Adrenal gland (tissue), 19 donors: ENCODE measurements at places on chromosomes 7 and 10.

GRCh38 chr7:105413887-105414437, 25.2 kb upstream of the SRPK2 start:
- H3K4me1 ChIP-seq = no peaks in the 10 kb centered on the region
- H3K4me3 ChIP-seq = no peak overlapping the region
- H3K27ac ChIP-seq = no peak overlapping the region
- H3K27me3 ChIP-seq = no peaks in the 10 kb centered on the region

- peaks cover 19% of the 10 kb centered on the region for H3K36me3 ChIP-seq
- H3K4me1 ChIP-seq = no peaks in the 10 kb centered on the region
- H3K27me3 ChIP-seq = no peaks in the 10 kb centered on the region
- DNase-seq = no peak
- H3K4me3 ChIP-seq = no peak overlapping the region
These were observed 104.9 kb downstream of the KMT2E start for GRCh38 chr7:105118612-105119600.

DNA sequence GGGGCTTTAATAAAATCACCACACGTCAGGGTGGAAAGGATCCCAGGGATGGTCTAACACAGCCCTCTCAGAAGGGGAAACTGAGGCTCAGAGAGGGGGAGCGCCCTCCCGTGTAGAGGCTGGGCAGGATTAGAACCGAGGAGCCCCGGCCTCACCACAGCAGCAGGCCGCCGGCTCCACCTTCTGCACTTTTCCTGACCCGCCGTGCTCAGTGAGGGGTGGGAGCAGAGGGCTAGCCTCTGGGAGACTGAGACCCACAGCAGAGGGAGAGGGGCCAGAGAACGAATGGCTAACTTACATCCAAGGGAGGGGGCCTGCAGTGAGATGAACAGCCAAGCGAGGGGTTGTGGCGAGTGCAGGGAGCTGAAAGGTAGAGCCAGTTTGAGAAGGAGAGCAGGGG, 79.5 kb downstream of the COL13A1 start:
- DNase-seq = no peak
- no peaks in the 10 kb centered on the region for H3K4me1 ChIP-seq
- H3K4me3 ChIP-seq = no peak overlapping the region

DNA sequence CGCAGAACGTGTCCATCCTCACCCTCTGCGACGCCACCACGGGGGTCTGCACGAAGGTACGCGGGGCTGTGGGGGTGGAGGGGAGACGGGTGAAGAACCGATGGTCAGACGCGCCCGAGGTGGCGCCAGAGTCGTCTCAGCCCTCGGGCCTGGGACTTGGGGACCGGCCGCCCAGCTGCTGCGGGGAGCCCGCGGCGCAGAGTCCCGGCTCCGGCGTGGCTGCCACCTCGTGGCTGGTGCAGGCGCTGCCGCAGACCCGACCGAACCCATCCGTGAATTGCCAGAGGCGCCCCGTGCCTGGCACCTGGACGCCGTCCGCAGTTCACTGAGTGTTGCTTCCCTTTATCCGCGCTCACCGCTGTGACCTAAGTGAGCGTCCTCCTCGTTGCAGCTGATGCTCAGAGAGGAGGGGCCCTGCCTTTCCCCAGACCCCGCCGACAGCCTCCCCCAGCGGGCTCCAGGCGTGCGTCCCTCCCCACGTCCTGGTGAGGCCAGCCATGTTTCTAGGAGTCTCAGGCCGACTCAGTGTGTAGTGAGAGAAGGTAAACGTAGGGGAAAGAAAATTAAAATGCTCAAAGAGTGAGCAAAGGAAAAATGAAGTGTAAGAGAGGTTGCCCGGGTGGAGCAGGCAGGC, 208.7 kb downstream of the PAXIP1 start:
- no peaks in the 10 kb centered on the region for H3K36me3 ChIP-seq
- H3K27ac ChIP-seq = no peak overlapping the region
- H3K4me1 ChIP-seq = no peaks in the 10 kb centered on the region
- H3K27me3 ChIP-seq = no peaks in the 10 kb centered on the region
- DNase-seq = no peak

DNA sequence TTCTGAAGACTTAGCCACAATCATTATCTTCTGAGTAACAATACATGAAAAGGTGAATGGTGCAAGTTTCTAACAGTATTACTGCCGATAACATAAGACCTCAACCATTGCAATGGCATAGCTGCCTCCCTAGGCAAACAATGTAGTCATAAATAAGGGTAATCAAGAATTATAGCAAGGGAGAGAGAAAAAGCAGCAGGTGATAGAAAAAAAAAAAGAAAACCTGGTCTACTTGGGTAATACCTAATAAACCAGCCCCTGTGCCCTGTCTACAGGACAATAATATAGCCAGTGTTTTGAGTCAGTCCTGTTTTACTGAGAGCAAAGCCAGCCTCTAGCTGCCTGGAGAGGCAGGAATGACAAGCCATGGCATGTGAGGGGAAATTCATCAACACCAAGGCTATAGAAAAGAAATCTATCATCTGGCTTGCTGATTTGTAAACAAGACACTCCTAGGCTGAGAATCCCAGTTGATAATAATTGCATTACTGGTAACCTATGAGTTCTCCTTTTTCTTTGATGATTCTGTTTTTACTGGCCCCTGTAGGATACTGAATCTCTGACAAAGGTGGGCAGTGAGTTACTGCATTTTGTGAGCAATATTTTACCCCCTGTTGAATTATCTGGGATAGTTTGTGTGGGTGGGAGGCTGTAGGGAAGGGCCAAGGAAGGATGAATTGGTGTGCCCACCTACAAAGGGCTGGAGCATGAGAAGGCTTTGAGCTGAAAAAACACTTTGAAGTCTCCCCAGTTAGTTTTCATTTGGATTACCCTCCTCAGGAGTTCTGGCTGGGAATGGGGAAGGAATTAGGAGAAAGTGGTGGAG, 1.7 kb upstream of the WEE2 start:
- no peak for DNase-seq
- H3K27me3 ChIP-seq = no peaks in the 10 kb centered on the region
- no peak overlapping the region for H3K27ac ChIP-seq

GRCh38 chr10:127423218-127423915, 125.7 kb upstream of the NPS start:
- H3K27me3 ChIP-seq = no peaks in the 10 kb centered on the region
- no peak for DNase-seq
- H3K4me1 ChIP-seq = no peaks in the 10 kb centered on the region
- H3K36me3 ChIP-seq = no peaks in the 10 kb centered on the region
- H3K4me3 ChIP-seq = no peak overlapping the region
- no peak overlapping the region for H3K27ac ChIP-seq

DNA sequence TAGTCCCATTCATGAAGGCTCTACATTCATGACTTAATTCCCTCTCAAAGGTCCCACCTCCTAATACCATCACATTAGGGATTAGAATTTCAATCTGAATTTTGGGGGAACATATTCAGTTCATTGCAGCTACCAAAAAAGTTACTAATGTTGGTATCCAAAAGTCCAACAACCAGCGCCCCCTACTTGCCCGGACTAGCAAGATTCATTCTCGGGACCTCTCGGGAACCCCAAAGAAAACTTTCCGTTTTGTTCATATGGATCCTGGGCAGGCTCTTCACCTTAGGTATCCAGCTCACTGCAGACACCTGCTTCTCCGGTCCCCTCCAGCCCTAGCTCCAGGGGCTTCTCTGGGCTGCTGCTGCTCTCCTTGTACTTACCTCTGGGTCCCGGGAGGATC, 8.9 kb upstream of the GRK5 start:
- H3K4me1 ChIP-seq = no peaks in the 10 kb centered on the region
- no peaks in the 10 kb centered on the region for H3K36me3 ChIP-seq
- H3K27ac ChIP-seq = no peak overlapping the region
- H3K27me3 ChIP-seq = no peaks in the 10 kb centered on the region
- no peak overlapping the region for H3K4me3 ChIP-seq
- no peak for DNase-seq

DNA sequence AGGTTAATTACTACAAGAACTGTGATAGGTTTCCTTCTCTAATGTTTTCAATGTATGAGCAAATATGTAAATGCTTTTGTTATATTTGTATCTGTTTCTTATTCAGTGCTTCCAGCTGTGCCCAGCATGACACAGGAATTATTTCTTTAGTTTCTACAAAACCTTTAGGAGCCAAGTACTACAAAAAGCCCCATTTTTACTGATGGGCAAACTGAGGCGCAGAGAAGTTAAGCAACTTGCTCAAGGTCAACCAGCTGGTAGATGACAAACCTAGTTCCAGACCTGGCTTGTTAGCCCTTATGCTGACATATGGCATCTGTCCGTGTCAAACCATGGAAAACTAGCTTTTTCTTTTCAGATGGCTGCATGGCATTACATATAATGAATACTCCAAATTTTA, 134.6 kb downstream of the JAZF1 start:
- no peaks in the 10 kb centered on the region for H3K4me1 ChIP-seq
- H3K27ac ChIP-seq = no peak overlapping the region
- no peak overlapping the region for H3K4me3 ChIP-seq
- no peak for DNase-seq
- no peaks in the 10 kb centered on the region for H3K27me3 ChIP-seq

GRCh38 chr7:139095194-139095659, 14.3 kb downstream of the ZC3HAV1 start:
- H3K36me3 ChIP-seq = peaks cover 5% of the 10 kb centered on the region
- no peak overlapping the region for H3K4me3 ChIP-seq
- H3K27ac ChIP-seq = no peak overlapping the region
- H3K27me3 ChIP-seq = no peaks in the 10 kb centered on the region
- DNase-seq = no peak

DNA sequence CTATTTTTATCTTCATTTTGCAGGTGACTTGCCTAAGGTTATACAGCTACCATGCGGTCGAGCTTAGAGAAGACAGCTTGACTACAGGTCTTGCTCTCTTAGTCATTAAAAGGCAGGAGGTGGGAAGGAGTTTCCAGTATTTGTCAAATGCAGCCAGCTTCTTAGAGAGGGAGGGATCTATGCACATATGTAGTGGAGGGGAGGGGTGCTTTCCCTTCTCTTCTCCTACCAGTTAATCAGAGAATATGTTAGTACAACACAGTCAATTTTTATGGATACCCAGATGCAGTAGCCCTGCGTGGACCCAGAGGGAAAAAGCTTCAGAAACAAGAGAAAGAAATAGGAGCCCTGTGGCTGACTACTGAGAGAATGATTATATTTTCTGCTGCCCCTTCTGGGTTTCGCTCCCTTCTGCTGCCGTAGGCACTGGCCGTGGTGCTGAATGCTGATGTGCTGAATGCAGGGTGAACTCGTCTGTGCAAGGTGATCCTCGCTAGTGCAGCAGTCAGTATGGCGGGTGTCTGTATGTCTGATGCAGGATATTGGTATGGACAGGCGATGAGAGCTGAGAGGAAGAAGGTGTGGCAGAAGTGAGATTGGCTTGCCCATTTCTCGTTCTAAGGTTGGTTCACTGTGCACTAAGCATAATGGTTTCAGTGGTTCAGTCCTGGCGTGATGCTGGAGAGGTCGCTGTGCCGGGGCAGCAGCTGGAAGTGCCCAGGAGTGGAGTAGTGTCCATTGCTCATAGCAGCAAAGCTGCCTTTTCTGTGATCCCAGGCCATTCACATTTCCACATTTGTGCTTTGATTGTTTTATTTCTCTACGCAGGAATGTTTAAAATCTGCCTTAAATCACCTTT, 189.2 kb upstream of the PODXL start:
- H3K27me3 ChIP-seq = no peaks in the 10 kb centered on the region
- H3K36me3 ChIP-seq = no peaks in the 10 kb centered on the region
- no peaks in the 10 kb centered on the region for H3K4me1 ChIP-seq
- H3K27ac ChIP-seq = no peak overlapping the region
- DNase-seq = peak; percentile 34
- H3K4me3 ChIP-seq = no peak overlapping the region

DNA sequence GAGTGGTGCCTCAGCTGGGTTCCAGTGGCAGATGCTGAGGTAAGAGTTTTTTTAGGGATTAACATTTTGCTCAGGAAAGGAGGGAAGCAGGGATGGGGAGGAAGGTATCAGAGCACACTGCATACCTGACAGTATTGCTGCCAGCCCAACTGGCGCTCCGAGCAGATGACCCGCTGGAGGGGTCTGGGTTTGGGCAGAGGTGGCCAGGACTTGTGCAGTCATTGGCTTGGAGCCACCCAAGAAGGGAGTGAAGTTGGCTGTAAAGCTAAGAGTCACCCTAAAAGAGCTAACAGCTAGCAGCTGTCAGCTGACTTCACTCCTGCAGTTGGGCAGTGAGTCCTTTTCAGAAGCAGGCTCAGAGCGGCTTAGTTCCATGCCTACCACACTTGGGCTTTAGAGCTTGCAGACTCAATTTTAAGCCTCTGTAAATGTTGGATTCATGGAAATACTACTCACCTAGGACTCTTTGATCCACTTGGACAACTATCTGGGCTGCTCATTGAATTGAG, 5.8 kb upstream of the ARHGAP22 start:
- H3K4me1 ChIP-seq = no peaks in the 10 kb centered on the region
- no peak overlapping the region for H3K27ac ChIP-seq
- H3K4me3 ChIP-seq = no peak overlapping the region
- DNase-seq = no peak

- no peak overlapping the region for H3K27ac ChIP-seq
- H3K27me3 ChIP-seq = no peaks in the 10 kb centered on the region
These were observed 2.6 kb downstream of the ABCA13 start for GRCh38 chr7:48173756-48174382.

GRCh38 chr10:89458291-89458690, 43.9 kb downstream of the IFIT5 start:
- H3K4me1 ChIP-seq = no peaks in the 10 kb centered on the region
- H3K27me3 ChIP-seq = no peaks in the 10 kb centered on the region
- H3K27ac ChIP-seq = no peak overlapping the region
- H3K4me3 ChIP-seq = no peak overlapping the region
- no peaks in the 10 kb centered on the region for H3K36me3 ChIP-seq

- no peak overlapping the region for H3K4me3 ChIP-seq
- H3K4me1 ChIP-seq = no peaks in the 10 kb centered on the region
- DNase-seq = no peak
These were observed 68.7 kb upstream of the SEPHS1 start for GRCh38 chr10:13416760-13417159.

- H3K4me3 ChIP-seq = no peak overlapping the region
- no peaks in the 10 kb centered on the region for H3K4me1 ChIP-seq
- H3K27ac ChIP-seq = no peak overlapping the region
- DNase-seq = no peak
These were observed 51.3 kb downstream of the MALSU1 start for GRCh38 chr7:23350466-23350865.

GRCh38 chr7:31466036-31466435, 47.9 kb upstream of the ITPRID1 start:
- no peaks in the 10 kb centered on the region for H3K36me3 ChIP-seq
- H3K27ac ChIP-seq = no peak overlapping the region
- no peak overlapping the region for H3K4me3 ChIP-seq
- DNase-seq = no peak
- no peaks in the 10 kb centered on the region for H3K27me3 ChIP-seq

- H3K4me3 ChIP-seq = no peak overlapping the region
- H3K27me3 ChIP-seq = no peaks in the 10 kb centered on the region
- no peaks in the 10 kb centered on the region for H3K36me3 ChIP-seq
- no peaks in the 10 kb centered on the region for H3K4me1 ChIP-seq
- DNase-seq = no peak
These were observed 90.2 kb downstream of the SH3PXD2A start for GRCh38 chr10:103765168-103765567.

DNA sequence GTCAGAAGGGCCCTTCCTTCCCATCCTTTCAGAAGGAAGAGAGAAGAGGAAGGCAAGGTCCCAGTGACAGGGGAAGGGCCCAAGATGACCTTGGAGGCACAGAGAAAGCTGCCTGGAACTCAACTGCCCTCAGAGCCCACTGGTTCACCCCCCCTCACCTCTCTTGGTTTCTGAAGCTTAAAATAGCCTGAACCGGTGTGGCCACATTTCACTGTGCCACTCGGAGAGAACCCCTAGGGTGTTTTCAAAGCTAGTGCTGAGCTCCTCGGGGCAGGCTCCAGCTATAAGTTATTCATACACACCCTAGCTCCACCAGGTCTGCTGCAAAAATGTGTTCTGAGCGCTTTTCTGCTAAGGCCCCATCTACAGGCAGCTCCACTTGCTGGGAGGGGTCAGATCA, 60.9 kb upstream of the ADRB1 start:
- H3K4me3 ChIP-seq = no peak overlapping the region
- no peak for DNase-seq
- H3K36me3 ChIP-seq = no peaks in the 10 kb centered on the region
- H3K27me3 ChIP-seq = no peaks in the 10 kb centered on the region
- no peak overlapping the region for H3K27ac ChIP-seq
